Upper lobe of right lung (tissue), 1 donor: ENCODE measurements at places on chromosomes 6 and 20. TPM values are rescaled to one million over a fixed set of nuclear protein-coding genes. Genes with fewer than 3 reads are reported as not detected.

GRCh38 chr6:166751051-166751595, 124.1 kb upstream of the RPS6KA2 start:
- H3K27ac ChIP-seq, result no peak overlapping the region
- no peak overlapping the region for H3K4me3 ChIP-seq
- H3K27me3 ChIP-seq, result no peaks in the 10 kb centered on the region
- H3K4me1 ChIP-seq, result no peaks in the 10 kb centered on the region
- DNase-seq, result no peak

GRCh38 chr20:44805979-44806620, 4.2 kb downstream of the RIMS4 start:
- peaks cover 47% of the 10 kb centered on the region for H3K27me3 ChIP-seq
- H3K27ac ChIP-seq, result no peak overlapping the region
- no peak overlapping the region for H3K4me3 ChIP-seq
- H3K36me3 ChIP-seq, result no peaks in the 10 kb centered on the region
- DNase-seq, result peak; percentile 86

GRCh38 chr6:118775381-118775780, 118.6 kb upstream of the ASF1A start:
- DNase-seq, result no peak
- no peak overlapping the region for H3K4me3 ChIP-seq
- no peak overlapping the region for H3K27ac ChIP-seq

GRCh38 chr20:33158637-33159385, 9.1 kb upstream of the BPIFA2 start:
- no peak overlapping the region for H3K27ac ChIP-seq
- no peaks in the 10 kb centered on the region for H3K27me3 ChIP-seq
- H3K4me3 ChIP-seq, result no peak overlapping the region
- H3K36me3 ChIP-seq, result no peaks in the 10 kb centered on the region
- H3K4me1 ChIP-seq, result no peaks in the 10 kb centered on the region

Gene THEMIS
- total RNA-seq, result 3.0 TPM

DNA sequence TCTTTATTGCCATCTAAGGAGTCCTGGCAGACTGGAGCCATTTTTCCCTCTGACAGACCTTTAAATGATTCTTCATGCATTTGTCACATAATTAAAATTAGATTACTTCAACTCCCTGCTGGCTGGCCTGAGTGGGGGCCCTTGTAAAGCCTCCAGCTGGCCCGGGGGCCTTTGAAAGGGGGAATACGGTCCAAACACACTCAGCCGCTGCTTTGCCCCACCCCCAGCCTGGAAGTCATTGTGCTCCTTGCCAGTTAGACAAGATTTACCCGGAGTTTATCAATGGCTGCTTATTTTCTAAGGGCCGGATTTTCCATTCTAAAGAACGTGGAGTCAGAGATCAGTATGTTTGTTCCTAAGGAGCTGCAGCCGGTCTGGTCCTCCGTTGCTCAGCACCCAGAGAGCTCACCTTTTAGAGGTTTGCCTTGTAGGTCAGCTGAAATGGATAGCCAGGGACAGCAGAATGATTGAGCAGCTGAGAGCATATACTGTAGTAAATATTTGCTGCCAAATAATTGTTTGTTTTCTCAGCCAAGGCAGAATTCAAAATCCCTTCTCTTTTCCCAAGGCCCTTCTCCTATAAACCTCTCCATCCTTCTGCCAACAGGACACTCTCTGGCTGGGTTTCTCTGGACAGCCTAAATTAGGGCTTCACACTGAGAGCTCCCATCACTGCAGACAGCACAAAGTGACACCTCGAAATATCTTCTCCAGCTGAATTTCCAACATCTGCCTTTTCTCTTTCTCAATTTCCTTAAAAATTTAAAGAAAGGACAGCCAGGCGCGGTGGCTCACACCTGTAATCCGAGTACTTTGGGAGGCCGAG, 68.4 kb upstream of the RBM24 start:
- no peak for DNase-seq
- H3K4me1 ChIP-seq, result no peaks in the 10 kb centered on the region
- no peak overlapping the region for H3K27ac ChIP-seq
- no peaks in the 10 kb centered on the region for H3K36me3 ChIP-seq
- H3K27me3 ChIP-seq, result no peaks in the 10 kb centered on the region

DNA sequence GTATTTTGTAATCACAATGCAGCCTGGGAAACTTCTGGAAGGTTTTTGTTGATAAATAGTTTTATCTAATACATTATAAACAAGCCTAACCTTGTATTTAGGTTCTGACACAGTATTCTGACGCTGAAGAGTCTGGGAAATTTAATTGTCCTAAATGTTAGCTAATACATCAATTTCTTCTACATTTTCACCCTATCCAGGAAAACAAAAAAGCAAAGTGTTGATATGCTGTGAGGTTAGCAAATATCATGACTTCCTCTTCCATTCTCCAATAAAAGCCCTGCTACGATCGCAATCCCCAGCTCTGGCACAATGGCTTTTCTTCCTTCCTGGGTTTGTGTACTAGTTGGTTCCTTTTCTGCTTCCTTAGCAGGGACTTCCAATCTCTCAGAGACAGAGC, at the start of gene C6orf58:
TSS of gene C6orf58 (plus strand) at position 301 of the 400 bp plus-strand sequence. CDS start at position 313, 12 bp downstream.
- no peak within 1 kb of the TSS for H3K4me3 ChIP-seq
- no peaks in the 10 kb centered on the region for H3K27me3 ChIP-seq
- H3K36me3 ChIP-seq, result no peaks in the 10 kb centered on the region
- no peaks in the 10 kb centered on the region for H3K4me1 ChIP-seq
- DNase-seq, result no peak

DNA sequence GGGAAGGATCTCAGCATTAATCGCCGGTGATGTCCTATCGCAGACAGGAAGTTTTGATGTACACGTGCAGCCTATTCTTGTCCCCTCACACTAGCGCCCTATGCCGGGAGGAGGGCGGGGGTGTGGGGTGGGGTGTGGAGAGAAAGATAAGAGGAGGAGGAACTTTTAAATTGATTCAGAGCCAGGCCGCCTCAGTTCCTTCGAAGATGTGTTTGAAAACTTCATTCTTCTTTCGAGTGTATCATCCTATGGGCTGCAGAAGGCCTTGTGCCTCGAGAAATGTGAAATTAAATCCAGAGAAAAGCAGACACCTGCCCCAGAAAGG, 2.5 kb upstream of the POU3F2 start:
- DNase-seq, result no peak
- peaks cover 80% of the 10 kb centered on the region for H3K27me3 ChIP-seq
- peak overlapping the region; percentile 58 for H3K4me3 ChIP-seq
- H3K36me3 ChIP-seq, result no peaks in the 10 kb centered on the region
- peaks cover 35% of the 10 kb centered on the region for H3K4me1 ChIP-seq
- no peak overlapping the region for H3K27ac ChIP-seq

Gene SLC22A2
- total RNA-seq, result not detected

Gene SLC17A2
- total RNA-seq, result not detected
